ENCODE measurements at places on chromosomes 7 and 10.

DNA sequence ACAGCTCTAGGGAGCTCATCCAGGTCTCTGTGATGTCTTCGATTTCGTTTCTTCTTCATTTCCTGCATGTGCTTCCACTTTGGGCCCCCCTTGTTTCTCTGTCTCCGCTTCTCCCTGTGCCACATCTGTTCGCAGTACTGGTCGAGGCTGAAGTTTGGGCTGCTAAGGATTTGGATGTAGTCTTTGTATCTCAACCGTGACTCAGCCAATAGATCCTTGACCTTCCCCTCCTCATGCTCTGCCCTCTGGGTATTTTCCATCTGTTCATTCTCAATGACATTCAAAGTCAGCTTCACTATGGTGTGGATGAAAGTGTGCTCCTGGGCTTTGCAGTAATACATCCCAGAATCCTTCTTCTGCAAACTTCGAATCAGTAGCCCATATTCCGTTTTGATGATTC lies 187.4 kb downstream of the SEMA3D start:
- DNase-seq = no peak

DNA sequence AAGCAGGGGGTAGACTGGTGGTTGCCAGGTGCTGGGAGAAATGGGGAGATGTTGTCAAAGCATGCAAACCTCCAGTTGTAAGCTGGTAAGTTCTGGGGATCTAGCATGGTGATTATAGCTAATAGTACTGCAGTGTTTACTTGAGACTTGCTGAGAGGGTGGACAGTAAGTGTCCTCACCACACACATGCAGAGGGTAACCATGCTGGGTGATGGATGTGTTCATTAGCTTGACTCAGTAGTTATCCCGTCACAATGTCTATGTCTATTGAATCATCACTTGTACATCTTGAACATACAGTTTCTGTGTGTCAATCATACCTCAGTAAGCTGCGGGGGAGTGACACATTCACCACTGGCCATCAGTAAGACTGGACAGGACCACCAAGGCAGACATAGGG lies 42.1 kb downstream of the GSDME start:
- no peak for DNase-seq

GRCh38 chr10:184911-185310 lies 49.7 kb downstream of the ZMYND11 start:
- no peak for DNase-seq

DNA sequence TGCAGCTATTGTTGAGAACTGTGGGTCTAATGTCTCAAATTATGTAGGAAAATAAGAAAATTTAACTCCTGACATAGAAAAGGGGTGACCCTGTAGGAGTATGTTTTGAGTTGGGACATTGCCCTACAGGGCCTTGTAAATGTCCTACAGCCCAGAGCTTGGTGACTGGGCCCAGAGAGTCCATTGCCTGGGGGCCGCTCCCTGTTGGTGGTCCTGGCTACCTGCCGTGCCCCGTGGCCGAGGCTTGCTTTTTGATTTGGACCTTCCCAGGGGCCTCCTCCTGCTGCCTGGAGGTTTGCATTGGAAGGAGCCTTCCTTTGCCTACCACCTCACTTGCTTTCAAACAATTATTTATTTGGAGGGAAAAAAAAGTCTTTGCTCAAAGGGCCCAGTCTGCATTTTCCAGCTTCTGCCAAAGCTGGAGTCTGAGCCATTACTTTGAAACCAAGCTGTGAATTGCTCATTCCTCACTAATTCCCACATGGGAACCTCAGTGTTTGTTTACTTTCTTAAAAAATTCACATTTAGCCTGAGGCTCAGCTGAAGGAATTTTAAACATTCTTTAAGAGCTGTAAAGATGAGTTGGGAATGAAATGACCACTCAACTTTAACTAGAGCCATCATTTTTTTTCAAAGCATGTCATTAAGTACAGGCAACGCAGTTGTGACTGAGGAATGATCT lies 355.0 kb downstream of the GLRX3 start:
- DNase-seq = no peak

GRCh38 chr7:80943342-80943741 lies 24.5 kb upstream of the SEMA3C start:
- no peak for DNase-seq

GRCh38 chr10:101050208-101051069 lies 11.3 kb upstream of the KAZALD1 start:
- peak; percentile 63 for DNase-seq

GRCh38 chr10:94264085-94264484 lies 98.7 kb downstream of the NOC3L start:
- no peak for DNase-seq

GRCh38 chr10:36224431-36224985 lies 582.4 kb upstream of the FZD8 start:
- DNase-seq = no peak

- no peak for DNase-seq
Measured at GRCh38 chr7:124909808-124910207, 19.8 kb downstream of the POT1 start.

GRCh38 chr7:119514326-119514725 lies 758.6 kb upstream of the KCND2 start:
- DNase-seq = no peak

GRCh38 chr7:123492485-123492884 lies 41.9 kb downstream of the IQUB start:
- DNase-seq = no peak

DNA sequence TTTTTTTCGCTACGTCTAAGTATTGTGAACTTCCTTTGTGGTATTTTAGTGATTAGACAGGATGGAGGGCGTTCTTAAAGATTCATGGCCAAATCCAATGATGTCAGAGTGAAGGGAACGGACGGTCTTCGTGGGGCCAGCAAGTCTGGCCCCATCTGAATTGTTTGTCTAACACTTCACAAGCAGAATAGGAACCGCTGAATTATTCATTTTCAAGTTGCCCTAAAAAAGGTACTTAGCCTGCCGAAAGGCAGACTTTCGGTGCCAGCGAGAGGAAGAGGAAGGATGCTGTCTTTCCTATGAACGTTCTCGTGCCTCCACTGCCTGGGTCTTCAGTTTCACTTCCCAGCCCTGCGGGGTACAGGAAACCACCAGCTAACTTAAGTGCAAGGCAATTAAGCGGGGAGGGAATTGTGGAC lies 145.7 kb upstream of the SH2B2 start:
- DNase-seq = peak; percentile 9

DNA sequence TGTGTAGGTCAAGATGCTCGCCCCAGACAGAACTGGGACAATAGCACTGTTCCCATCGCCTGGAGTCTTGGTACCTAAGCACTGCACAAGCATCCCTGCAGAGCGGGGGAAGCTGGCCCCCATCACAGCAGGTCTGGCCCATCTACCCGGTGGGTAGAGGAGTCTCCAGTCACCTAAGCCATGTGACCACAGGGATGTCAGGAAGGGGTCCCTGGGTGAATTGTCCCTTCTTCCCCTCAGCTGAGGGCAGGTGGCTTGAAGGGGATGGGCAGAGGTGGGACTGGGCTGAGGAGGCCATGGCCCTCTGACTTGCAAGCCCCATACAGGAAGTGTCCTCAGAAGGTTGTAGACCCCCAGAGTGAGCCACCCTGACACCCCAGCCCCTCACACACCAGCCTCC lies 39.7 kb downstream of the FRMPD2 start:
- DNase-seq = no peak

- no peak for DNase-seq
Measured at GRCh38 chr10:70445718-70446657, 4.5 kb upstream of the NODAL start.

- DNase-seq = no peak
Measured at GRCh38 chr7:128431754-128432153, 22.0 kb upstream of the IMPDH1 start.

DNA sequence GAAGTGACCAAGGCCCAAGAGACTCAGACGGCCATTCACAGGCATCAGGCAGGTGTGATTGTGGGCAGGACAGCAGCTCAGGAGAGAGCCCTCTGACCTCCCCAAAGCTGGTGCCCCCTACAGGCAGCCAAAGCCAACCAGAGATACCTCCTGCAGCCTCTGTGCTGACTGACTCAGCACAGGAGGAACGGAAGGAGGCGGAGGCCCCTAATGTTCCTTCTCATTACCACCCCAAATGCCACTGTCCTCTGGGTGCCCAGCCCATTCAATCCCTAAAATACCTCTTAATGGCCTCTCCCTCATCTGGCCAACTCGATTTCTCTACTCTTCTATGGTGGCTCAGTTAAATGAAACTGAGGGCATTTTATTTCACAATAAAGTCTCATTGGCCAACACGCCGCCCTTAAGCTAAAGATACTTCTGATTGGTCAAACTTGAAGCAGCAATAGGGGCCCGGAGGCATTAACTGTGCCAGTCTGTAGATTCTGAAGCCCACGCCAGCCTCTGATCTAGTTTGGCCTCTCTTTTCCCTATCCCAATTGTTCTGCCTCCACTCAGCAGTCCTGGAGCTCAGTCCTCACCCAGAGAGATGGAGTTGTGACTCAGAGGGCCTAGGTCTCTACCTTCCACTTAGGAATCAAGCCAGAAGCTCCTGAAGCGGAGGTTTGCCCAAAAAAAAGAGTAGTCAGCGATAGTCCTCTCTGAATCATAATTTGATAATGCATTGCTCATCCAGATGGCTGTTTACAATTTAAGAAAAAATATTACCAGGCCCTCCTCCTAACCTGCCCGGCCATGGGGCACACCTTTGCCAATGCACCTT lies 1.2 kb downstream of the CYREN start:
- peak; percentile 67 for DNase-seq

DNA sequence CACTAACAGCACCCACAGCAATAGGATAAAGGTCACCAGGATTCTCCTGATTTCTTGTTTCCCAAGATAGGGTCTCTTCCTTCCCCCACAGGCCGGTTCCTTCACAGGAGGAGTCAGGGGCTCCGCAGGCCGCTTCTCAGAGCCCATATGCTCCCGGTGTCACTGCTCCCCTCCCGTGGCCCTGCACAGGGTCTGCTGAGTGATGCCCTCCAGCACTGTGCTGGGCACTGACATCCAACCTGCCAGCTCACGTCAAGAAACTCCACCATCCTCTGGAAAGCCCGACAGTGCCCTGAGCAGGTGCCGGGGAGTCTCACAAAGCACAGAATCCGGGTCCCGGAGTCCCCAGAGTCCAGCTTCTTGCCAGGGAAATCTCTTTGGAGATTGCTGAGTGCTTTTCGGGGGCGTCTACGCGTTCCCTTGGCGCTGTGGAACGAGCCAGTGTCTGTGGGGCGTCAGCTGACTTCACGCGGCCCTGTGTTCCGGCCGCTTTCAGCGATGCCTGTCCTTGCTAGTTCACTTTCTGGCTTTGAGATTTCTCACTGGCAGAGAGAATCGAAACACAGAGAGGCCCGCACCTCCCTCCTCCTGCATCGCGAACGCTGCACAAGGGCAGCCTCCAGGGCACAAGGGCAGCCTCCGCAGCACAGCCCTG lies 567.5 kb downstream of the DNAJB6 start:
- DNase-seq = no peak

GRCh38 chr10:69855346-69856111 lies 53.8 kb downstream of the COL13A1 start:
- DNase-seq = no peak

DNA sequence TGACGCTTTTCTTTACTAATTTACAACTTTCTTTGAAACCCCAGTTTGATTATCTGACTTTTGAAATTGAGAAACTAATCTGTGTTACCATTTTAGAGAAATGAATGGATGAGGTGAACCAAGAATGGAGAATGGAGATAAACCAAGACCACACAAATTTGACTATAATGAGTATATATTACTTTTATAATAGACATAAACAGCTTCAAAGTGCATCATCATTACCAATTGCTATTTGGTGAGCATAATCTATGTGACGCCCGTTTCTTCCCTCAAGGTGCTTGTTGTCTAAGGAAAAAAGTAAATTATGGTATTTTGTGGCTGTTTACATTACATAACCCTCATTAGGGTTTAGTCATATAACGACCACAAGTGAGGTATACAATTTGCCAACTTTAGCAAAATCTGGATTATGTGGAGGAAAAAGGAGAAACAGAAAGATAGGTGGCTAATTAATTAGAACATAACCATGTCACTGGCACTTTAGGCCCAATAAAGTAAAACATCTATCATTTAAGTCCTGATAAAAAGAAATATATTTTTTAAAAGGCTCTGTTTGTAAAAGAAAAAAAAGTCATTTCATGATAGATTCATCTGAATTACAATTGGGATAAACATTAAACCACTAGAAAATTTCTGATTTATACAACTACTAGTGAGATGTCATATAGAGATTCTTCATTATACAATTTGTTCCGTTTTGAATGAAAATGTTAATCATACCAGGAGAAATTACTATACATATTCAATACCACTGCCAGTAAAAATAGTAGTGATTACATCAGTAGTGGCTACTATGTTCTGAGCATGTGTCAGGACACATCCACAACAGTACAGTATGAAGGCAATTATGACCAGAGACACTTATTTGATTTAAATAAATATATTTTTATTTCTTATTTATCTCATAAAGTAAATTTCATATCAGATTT lies 118.2 kb upstream of the FAM133B start:
- DNase-seq = no peak

DNA sequence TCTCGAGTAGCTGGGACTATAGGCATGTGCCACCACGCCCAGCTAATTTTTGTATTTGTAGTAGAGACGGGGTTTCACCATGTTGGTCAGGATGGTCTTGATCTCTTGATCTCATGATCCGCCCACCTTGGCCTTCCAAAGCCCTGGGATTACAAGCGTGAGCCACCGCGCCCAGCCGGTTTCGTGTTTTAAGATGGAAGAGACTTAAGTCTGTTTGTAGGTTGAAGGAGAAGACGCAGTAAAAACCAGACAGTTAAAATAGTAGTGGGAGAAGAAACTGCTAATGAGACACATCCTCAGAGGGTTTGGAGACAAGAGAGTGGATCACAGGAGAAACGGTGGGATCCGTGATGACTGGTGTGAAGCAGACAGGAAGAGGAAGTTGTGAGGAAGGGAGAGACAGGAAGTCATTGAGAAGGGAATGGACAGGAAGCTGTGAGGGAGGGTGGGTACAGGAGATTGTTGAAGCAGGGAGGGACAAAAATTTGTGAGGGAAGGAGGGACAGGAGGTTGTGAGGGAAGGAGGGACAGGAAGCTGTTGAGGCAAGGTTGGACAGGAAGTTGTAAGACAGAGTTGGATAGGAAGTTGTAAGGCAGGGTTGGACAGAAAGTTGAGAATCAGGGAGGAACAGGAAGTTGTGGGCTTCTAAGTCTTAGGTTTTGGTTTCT lies 115.5 kb downstream of the WDFY4 start:
- peak; percentile 15 for DNase-seq

- DNase-seq = no peak
Measured at GRCh38 chr7:78530351-78530750, 731.8 kb downstream of the PHTF2 start.

DNA sequence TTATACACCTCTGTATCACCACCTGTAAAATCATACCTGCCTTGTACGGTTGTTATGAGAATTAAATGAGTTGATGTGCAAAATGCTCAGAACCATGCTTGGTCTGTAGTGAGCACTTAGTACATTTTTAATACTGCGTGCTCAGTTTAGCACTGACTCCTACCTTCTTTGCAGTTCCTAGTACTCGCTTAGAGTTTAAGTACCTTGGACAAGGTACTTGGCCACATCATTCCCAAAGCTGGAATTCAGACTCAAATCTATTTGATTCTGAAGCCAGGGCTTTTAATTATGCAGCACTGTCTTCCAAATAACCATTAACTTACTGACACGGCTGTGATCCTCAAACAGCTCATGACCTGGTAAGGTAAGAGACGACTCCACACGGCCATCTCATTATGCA lies 100.0 kb upstream of the AGK start:
- no peak for DNase-seq
